Eye (tissue), 1 donor: ENCODE measurements at places on chromosomes 12 and 14.

GRCh38 chr12:123971770-123972456 is 718 bp downstream of the CCDC92 start:
- DNase-seq = peak; percentile 77

GRCh38 chr14:59900556-59900955 is 19.4 kb upstream of the LRRC9 start:
- no peak for DNase-seq

DNA sequence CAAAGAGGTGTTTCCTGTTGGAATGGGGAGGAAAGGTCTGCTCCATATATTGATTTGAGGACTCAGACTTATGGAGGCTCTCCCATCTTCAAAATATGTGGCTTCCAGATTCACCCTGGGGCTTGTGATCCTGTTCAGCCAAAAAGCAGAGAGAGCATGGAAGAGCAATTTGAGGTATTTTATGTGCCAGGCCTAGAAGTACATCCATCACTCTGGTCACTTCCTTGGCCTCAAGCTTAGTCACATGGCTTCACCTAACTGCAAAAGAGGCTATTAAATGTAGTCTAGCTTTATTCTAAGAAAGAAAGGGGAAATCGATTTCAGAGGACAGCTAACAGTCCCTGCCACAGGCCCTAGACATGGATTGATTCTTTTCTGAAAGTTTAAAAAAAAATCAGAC is 86.2 kb downstream of the C12orf50 start:
- DNase-seq = no peak

- DNase-seq = no peak
These were observed 20.9 kb downstream of the ACVR1B start for GRCh38 chr12:51972422-51972812.

GRCh38 chr12:109291521-109292341 is 17.4 kb downstream of the FOXN4 start:
- peak; percentile 97 for DNase-seq

DNA sequence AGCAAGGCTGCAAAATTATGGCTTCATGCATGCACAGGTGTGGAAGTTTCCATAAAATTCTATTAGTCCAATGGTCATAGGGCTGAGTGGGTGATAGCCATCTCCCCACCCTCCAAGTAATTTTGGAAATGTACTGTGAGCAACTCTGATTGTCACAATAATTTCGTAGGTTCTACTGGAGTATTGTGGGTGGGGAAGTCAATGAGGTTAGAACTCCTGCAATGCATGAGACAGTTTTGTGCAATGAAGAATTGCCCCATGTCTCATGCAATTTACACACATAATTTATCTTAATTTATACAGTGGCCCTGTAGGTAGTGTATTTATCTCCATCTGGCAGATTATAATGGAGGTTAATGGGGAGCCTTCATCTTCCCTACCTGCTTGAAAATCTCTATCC is 20.5 kb downstream of the IFNG start:
- no peak for DNase-seq

DNA sequence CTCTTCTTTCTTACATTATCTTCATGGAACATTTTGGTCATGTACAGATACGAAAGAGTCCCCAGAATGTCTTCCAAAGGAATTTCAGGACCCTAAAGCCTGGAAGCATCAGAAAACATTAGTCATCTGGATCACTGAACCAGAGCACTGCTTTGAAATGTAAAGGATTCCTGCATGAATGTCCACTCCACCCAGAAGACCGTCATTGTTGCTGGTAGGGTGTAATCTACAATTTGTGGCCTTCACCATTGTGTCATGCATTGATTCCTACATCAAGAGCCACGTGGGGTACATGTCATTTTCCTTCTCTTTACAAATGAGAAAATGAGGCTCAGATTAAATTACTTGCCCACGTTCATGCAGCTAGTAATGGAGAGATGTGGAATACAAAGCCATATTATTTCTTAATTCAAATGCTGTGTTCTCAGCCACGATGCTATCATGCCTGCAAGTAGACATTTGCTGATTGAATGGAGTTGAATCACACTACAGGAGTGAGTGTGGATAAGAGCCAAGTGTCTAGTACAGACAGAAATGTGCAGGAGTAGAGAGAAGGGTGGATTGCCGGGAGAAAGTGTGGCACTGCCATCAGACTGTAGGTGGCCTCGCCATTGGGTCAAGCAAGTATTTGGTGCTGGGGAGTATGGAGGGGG is 231.2 kb downstream of the C12orf75 start:
- no peak for DNase-seq

DNA sequence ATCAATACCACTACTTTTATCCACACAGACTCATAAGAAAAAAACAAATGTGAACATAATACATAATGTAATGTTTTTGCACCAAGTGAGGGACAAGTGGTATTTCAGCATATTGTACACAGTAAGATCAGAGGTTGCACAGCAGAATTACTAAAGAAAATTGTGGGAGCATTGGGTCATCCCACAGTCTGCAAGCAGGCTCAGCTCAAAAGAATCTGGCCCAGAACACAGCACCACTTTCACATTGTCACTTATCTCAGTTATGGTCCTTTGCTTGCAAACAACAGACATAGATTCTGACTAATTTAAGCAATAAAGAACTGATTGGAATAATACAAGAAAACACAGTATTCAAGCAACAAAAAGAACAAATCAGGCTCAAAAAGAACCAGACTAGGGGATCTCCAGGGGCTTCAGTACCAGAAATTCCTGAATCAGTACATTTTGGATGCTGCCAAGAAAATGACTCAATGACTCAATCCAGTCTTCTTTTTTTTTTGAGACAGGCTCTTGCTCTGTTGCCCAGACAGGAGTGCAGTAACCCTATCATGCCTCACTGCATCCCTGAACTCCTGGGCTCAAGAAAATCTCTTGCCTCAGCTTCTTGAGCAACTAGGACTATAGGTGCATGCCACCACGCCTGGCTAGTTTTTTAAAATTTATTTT is 42.9 kb upstream of the EEA1 start:
- DNase-seq = no peak

GRCh38 chr14:31208546-31209424 is 1.2 kb upstream of the HECTD1 start:
- DNase-seq = no peak

- DNase-seq = no peak
These were observed 1431.7 kb upstream of the FLRT2 start for GRCh38 chr14:84098261-84098660.

GRCh38 chr14:68714991-68715924 is 77.6 kb downstream of the ZFP36L1 start:
- DNase-seq = no peak

GRCh38 chr14:31030469-31030868 is 4.3 kb upstream of the STRN3 start:
- no peak for DNase-seq

DNA sequence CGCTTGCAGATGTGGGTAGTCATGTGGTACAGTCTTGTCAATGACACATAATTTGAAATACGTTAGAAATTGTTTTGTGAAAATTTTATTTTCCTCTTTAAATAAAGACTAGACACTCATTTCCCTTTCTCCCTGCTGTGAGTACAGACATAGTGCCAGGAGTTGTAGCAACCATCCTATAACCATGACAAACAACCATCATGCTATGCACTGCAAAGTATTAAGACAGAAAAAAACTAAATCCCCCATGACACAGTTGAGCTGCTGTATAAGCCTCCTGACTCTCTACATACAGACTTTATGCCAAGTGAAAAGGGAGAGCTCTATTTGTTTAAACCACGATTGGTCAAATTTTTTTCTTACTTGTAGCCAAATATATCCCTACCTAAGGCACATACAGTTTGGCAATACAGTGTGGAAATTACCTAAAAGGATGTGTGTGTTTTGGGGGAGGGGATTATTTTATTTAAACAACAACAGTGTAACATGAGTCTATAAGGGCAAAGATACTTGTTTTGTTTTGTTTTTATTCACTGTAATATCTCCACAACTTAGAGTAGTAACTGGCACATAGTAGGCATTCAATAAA is 45.0 kb upstream of the KRR1 start:
- no peak for DNase-seq

DNA sequence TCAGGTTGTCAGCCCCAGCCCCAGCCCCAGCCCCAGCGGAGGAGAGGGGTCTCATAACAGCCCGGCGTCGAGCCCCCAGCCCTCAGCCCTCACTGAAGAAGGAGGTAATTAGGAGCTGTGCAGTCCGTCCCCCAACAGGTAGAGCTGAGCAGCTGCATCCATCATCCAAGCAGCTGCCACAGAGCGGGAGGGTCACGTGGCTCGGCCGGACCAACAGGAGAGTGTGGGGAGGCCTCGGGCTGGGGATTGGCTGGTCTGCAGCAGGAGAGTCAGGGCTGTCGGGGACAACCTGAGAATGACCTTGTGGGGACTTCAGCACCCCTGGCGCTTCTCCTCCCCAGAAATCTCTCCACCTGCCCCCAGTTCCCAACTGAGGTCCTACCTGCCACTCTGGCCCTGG is 29.6 kb downstream of the SMUG1 start:
- DNase-seq = peak; percentile 84

DNA sequence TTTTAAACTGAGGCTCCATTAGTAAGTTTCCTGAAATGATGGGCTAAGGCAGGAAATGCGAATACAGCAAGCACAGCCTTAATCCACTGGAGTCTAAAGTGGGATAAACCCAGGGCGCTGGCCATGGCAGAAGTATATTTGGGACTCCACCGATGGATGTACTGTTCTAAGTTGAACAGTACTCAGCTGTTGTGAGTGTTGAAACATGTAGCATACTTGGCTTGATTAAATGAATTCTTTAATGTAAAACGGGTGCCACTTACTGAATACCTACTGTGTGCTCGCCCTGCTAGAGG is 996 bp downstream of the SSPN start:
- no peak for DNase-seq

GRCh38 chr14:95197551-95197950 is 40.2 kb upstream of the DICER1 start:
- DNase-seq = no peak

DNA sequence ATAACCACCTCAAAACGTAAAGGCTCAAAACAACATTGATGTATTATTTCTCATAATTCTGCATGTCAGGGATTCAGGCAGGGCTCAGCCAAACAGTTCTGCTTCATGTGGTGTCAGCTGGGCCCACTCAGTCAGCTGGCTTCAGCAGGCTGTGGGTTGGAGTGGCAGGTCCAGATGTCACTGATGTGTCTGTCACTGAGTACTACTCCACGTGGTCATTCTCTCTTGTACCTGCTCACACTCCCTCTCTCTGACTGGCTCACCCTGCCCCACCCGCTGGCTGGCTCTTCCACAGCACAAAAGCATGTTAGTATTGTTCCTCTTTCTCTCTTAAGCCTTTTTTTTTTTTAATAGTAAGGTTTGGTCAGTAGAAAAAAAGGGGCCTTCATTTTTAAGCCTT is 182.4 kb downstream of the DICER1 start:
- peak; percentile 8 for DNase-seq

- peak; percentile 10 for DNase-seq
These were observed 316.8 kb downstream of the SNAPC1 start for GRCh38 chr14:62079038-62079437.

DNA sequence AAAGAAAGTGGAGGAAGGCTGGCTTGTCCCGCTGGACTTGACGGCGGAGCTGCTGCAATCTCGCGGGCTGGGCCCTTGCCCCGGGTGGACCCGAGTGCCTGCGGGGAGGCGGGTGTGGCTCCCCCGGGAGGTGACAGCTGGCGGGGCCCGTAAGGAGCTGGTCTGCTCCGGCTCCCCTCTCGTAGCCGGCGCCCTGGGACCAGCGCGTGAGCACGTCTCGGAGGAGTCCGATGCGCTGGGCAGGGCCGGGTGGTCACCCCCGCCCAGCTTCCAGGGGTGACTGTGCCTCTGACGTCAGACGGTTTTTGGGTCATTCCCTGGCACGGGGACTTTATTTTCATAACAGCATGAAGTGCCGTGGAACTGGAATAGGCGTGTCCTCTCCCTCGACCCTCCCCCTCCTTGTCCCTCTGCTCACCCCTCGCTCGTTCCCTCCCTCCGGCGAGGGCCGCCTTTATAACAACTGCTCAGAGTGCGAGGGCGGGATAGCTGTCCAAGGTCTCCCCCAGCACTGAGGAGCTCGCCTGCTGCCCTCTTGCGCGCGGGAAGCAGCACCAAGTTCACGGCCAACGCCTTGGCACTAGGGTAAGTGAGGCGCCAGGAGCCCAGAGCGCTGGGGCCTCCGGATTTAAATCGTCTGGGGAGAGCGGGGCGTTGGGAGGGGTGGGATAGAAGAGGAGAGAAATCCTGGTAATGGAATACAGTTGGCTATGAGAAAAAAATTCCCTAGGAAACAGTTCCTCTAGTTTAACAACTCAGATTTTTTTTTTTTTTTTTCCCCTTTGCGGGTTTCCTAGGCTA is at the start of gene GPRC5A:
Gene GPRC5A (plus strand): TSS at position 483 of the 801 bp plus-strand sequence. CDS start 16,688 bp downstream, outside the sequence.
- peak; percentile 93 for DNase-seq

DNA sequence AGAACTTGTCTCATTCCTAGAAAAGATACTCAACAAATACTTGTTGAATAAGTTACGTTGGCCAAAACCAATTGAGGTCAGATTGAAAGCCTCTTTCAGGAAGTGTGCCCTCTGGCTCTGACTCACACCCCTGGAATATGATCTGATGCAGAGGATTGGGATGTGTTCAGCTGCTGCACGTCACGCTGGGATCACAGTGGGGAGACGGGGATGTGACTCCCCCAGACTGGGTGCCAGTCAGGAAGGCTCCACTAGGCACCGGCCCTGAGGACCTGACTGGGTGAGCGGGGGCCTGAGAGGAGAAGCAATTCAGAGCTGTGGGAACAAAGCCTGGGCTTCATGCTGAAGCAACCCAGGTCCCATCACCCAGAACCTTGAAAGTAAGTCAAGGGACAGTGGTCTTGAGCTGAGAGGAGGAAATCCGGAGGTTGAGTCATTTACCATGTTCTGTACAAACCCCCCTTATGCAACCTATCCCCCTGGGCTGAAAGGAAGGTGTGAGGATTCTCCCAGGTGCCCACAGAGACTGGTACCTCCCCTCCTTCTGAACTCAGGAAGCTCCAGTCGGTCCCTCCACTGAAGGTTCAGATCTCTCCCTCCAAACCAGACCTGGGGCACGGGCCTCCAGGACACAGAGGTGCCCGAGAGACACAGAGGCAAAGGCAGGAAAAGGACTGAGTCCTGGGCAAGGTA is 3.9 kb downstream of the CEBPE start:
- no peak for DNase-seq

DNA sequence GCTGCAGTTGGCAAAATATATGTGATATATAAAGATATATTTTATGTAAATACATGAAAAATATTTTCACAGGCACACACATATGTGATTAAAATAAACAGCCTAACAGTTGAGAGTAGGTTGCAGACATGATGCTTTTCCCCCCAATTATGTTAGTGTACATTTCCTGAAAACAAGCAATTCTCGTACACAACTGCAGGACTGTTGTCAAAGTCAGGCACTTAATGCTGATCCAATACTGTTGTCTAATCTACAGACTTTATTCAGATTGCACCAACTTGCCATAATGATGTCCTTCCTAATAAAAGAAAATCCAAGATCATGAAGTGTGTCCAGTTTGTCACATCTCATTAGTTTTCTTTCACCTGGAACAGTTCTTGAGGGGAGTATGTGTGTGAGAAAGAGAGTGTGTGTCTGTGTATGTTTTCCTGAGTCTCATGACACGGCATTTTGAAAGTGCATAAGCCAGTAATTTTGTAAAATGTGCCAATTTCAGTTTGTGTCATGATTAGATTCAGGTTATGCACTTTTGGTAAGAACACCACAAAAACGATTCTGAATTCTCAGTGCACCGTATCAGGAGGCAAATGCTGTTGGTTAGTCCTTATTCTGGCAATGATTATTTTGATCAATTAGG is 16.5 kb upstream of the SEL1L start:
- no peak for DNase-seq

- DNase-seq = no peak
These were observed 18.0 kb upstream of the NT5DC3 start for GRCh38 chr12:103858953-103859601.
